IPS DF 19.7 (cell line): ENCODE measurements at places on chromosomes 11 and 22.

- DNase-seq: no peak
Measured at GRCh38 chr11:117946156-117946841, 17.1 kb upstream of the TMPRSS13 start.

DNA sequence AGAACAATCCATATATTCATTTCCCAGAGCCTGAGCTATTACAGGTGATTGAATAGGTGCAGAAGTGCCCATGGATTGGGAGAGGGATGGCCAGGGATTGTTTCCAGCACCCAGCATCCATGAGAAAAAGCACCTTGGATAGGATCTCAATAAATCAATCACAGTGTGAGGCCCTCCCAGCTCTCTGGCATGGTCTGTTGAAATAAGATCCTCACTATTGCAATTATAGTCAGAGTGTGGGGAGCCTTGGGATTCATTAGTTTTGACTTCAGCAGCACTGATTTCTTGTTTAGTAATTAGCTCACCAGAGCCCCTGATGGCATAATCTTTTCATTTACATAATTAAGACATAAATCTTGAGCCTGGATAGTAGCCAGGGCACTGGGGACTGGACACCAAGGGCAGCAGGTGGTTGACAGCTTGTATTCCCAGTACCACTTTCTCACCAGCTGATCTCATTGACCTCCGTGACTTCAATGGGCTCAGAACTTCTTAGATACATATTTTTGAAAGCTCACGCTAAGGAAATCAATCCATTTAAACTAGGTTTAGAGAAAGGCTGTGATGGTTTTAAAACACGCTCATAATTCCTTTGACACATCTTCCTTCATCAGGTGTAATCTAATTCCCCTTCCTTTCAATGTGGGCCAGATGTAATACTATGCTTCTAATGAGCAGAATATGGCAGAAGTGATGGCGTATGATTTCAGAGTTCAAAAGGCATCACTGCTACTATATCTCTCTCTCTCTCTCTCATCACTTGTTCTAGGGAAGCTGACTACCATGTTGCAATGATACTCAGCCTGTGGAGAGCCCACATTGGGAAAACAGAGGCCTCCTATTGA lies 22.1 kb upstream of the DRD2 start:
- no peak for DNase-seq

GRCh38 chr11:241634-242033 lies 4.9 kb downstream of the PSMD13 start:
- no peak for DNase-seq

DNA sequence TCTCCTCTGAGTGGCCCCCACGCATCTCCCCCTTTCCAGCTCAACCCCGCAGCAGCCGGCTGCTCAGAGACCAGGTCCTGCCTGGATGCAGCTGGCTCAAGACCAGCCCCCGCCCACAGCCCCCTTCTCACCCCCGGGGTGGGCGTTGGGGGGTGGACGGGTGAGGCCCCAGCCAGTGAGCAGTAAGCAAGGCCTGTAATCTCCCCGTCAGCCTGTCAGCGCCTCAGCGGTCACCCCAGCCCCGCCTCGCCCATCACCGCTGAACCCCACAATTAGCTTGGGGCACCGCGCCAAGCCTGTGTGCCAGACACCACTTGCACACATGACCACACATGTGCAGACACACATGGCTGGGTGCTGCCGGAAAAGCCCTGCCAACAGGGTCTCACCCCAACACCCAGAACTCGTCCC lies 5.9 kb downstream of the PLXNB2 start:
- no peak for DNase-seq

DNA sequence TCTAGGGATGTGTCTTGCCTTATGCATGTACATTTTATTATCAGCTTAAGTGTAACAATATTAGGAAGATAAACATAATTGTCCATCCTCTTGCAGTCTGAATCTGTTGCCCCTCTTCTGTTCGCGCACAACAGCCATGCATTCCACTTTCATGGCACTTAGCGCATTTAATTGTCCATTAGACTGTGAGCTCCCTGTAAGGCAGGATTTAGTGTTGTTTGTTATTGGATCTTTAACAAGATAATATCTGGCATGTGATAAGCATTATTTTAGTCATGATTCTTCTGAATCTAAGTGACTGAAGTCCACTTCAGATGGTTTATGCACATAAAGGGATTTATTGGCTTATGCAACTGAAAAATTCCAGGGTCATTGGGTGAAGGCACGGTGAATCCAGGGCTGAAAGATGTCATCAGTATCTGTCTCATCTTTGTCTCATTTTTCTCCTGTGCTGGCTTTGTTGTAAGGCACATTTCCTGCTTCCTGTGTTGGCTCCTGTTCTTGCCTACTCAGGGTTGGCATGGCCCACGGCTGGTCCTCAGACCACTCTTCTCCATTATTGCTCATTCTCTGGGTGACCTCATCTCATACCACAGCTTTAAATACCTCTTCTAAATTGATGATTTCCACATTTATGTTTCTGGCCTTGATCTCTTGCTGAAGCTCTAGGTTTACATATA lies 37.6 kb downstream of the ATXN10 start:
- no peak for DNase-seq

- DNase-seq: peak; percentile 38
Measured at GRCh38 chr11:112408517-112408916, 147.9 kb upstream of the PLET1 start.

DNA sequence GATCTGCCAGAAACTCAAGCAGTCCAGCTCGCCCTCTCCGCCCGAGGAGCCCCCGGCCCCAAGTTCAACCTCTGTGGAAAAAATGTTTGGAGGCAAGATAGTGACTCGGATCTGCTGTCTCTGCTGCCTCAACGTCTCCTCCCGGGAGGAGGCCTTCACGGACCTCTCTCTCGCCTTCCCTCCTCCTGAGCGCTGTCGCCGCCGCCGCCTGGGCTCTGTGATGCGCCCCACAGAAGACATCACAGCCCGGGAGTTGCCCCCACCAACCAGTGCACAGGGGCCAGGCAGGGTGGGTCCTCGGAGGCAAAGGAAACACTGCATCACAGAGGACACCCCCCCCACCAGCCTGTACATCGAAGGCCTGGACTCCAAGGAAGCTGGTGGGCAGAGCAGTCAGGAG lies 20.8 kb downstream of the USP35 start:
- DNase-seq: no peak

DNA sequence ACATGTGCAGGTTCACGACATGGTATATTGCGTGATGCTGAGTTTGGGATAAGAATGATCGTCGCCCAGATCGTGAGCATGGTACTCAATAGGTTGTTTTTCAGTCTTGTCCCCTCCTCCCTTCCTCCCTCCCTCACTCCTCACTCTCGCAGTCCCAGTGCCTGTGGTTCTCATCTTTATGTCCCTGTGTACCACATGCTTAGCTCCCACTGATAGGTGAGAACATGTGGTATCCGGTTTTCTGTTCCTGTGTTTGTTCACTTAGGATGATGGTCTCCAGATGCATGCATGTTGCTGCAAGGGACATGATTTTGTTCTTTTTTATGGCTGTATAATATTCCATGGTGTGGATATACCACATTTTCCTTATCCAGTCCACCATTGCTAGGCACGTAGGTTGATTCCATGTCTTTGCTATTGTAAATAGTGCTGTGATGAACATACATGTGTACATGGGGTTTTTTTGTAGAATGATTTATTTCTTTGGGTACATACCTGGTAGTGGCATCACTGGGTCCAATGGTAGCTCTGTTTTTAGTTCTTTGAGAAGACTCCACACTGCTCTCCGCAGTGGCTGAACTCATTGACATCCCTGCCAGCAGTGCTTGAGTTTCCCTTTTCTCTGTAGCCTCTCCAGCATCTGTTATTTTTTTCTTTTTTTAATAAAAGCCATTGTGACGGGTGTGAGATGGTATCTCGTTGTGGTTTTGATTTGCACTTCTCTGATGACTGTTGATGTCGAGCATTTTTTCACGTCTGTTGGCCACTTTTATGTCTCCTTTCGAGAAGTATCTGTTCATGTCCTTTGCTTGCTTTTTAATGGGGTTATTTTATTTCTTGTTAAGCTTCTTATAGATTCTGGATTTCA lies 16.4 kb downstream of the ZBED4 start:
- no peak for DNase-seq

DNA sequence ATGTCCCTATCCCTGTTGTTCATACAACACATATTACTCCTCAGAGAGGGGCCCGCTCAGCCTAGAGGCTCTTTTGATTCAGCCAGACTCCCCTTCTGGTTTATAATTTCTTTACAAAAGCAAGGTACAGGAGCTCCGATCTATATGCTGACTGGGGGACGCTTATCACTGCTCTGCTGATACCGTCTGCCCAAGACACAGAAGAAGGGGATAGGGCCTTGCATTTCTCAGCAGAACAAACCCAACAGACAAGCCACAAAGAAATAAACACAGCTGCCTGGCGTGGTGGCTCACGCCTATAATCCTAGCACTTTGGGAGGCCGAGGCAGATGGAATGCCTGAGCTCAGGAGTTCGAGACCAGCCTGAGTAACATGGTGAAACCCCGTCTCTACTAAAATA lies 109.9 kb upstream of the AKIP1 start:
- no peak for DNase-seq

GRCh38 chr11:76564364-76564763 lies 106.2 kb downstream of the LRRC32 start:
- DNase-seq: no peak

- DNase-seq: no peak
Measured at GRCh38 chr11:4523666-4524065, 21.3 kb upstream of the OR52M1 start.

DNA sequence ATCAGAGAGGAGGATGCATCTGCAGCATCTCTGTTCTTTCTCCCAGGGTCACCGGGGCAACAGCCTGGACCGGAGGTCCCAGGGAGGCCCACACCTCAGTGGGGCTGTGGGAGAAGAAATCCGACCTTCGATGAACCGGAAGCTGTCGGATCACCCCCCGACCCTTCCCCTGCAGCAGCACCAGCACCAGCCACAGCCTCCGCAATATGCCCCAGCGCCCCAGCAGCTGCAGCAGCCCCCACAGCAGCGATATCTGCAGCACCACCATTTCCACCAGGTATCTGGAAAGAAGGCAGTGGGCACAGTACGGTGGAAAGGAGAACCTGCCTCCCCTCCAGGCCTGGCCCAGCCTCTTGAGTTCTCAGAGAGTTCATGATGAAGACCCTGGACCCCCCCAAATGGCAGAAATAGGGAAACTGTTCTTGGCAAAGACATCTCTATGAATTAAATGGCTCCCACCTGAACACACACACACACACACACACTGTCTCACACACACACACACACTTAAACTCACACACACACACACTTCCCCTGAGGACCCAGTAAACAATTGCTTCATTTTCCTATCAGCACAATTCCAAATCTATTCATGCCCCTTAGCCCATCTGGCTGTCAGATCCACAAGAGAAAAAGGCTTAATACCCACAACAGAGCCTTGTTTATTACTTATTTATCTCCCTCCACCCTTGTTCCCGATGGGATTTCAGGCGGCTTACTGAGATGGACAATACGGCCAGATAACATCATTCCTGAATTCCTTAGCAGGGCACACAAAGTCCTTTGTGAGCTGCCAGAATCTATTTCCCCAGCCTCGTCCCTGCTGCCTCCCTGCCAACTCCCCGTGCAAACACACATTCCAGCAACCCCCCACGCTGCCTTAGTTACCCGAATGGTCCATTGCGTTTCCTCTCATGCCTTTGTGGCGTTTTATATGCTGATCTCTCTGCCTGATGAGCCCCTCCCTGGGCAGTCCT lies 8.1 kb downstream of the TMA7B start:
- DNase-seq: no peak

DNA sequence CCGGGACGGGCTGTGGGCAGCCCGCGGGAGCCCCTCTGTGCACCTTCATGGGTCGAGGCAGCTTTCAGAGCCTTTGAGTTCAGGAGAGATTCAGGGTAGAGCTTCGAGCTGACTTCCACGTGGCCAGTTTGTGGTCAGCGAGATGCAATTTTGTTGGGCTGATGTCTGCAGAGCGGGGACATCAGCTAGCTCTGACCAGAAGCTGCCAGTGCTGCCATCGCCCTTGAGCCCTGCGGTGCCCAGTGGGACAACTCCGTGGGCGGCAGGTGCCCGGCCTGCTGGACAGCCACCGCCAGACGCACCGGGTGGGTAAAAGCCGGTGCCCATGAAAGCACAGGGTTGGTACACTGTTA lies 719 bp downstream of the TALDO1 start:
- no peak for DNase-seq

- no peak for DNase-seq
Measured at GRCh38 chr22:50599816-50600455, 657 bp upstream of the MAPK8IP2 start.

DNA sequence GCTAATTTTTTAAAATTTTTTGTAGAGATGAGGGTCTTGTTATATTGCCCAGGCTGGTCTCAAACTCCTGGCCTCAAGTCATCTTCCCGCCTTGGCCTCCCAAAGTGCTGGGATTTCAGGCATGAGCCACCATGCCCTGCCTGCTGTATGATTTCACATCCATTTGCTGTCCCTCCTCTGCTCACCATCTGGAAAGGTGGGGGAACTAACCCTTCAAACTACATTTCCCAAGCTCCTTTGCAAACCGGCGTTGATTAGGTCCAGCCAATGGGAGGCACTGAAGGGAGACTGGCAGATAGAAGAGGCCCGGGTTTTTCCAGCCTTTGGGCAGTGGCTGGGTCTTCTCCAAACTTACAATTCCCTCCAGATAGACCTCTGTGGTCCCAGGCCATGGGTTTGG lies 19.3 kb downstream of the RFPL1 start:
- peak; percentile 74 for DNase-seq
